ENCODE measurements at places on chromosomes 6 and 20. TPM values are rescaled to one million over a fixed set of nuclear protein-coding genes. Genes with fewer than 3 reads are reported as not detected.

The TREML2 gene
- total RNA-seq = under 0.01 TPM

The SLC2A4RG gene
- 22.2 TPM for total RNA-seq

The ADAM33 gene
- not detected for total RNA-seq

The ACSS1 gene
- 3.7 TPM for total RNA-seq

Data from nasal cavity respiratory epithelium epithelial cell of viscerocranial mucosa (primary cell).